ENCODE measurements at places on chromosomes 16 and 17.

DNA sequence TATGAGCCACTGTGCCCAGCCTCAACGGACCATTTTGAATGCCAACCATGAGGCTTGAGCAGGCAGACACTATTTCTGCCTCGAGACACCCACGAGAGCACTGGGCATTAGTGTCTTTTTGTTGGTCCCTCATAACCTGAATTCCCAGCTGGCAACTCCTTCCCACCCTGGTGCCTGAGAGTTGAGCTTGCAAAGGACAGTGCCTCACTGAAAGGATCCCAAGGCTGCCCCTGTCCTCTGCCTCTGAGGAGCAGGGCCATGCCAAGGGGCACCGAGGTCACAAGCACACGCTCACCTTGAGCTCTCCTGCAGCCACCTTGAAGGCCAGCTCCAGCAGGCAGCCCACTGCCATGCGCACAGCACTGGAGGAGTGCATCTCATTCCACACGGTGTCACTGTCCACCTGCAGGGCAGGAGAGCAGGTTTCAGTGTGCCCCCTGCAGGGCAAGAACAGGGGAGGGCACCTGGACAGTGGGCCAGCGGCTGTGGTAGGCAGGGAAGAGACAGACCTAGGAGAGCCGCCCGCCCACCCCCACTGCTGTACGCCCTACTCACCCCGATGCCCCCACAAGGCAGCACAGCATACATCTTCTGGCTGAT lies 12.8 kb downstream of the G6PC3 start:
- DNase-seq, result no peak

GRCh38 chr17:74568106-74568873 lies 981 bp upstream of the CD300H start:
- DNase-seq, result no peak

GRCh38 chr17:43734376-43734775 lies 24.2 kb downstream of the SOST start:
- no peak for DNase-seq

- DNase-seq, result no peak
Measured at GRCh38 chr17:79047923-79048825, 24.2 kb downstream of the C1QTNF1 start.

DNA sequence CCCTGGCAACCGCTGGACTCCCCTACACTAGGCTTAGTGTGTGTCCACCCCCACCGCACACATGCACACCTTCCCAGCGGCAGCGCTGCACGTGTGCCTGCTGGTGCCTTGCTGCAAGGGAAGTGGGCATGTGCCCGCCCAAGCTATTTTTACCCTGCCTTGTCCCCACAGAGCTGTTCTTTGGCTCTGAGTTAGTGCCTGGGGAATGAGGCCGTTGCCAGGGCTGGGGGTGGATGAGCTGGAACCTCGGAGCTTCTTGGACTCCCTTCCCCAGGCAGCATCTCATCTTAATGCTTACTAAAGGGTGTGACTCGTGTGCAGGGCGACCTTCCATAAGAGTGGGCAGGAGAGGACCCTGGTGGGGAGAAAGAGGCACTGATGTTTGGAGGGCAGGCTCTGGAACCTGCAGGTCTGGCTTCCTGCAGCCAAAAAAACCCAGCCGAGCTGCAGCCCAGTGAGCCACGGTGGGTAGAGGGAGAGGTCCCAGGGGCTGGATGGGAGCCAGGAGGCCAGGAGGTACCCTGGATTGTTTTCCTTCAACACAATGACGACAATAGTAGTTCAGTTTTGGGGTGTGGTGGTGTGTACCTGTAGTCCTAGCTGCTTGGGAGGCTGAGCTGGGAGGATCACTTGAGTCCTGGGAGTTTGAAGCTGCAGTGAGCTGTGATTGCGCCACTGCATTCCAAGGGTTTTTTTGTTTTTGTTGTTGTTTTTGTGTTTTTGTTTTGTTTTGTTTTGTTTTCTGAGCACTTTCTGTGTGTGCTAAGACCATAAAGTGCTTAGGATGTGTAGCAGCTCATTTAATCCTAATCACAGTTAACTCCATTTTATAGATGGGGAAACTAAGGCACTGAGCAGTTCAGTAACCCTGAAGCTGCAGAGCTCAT lies 119.1 kb downstream of the RAB11FIP4 start:
- no peak for DNase-seq

DNA sequence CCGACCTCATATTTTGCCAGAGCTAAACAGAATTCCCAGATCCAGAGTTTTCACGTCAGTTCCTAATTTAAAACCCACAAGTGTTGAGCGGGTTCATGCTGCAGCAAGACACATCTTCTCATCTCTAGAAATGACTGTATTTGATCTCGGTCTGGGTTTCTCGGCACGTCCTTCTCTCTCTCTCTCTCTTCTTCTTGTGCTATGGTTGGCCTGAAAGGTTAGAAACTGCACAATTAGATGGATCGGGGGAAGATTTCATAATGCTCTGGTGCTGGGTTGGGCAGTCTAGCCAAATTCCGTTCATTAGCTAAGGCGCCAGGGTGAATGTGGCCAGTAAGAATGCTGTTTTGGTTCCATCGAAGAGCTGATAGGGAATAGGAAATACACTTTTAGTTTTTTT lies 158.9 kb upstream of the NOG start:
- no peak for DNase-seq

DNA sequence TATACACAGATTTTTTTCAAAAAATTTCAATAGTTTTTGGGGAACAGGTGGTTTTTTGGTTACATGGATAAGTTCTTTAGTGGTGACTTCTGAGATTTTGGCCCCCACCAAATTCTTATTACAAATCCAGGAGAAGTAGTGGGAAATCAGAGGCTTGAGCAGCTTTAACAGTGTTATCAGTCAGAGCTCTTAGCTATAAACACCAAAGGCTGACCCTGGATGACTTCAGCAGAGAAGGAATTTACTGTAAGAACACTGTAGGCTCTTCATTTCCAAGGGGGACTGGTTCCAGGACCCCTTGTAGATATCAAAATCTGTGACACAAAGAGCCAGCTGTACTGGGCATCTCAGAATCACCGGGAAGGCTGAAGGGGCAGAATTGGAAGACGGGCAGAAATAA lies 17.8 kb downstream of the MPHOSPH6 start:
- no peak for DNase-seq

DNA sequence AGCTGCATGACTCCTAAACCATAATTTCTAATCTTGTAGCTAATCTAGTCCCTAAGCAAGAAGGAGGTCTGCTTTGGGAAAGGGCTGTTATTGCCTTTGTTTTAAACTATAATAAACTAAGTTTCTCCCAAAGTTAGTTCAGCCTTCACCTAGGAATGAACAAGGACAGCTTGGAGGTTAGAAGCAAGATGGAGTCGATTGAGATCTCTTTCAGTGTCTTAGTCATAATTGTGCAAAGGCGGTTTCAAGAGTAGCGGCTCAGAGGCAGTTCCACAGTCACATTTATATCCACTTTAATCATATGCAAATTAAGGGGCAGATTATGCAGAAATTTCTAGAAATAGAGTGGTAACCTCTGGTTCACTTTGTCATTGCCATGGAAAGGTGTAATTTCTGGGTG lies 17.4 kb downstream of the DRC7 start:
- no peak for DNase-seq

- no peak for DNase-seq
Measured at GRCh38 chr16:11796227-11797165, 562 bp downstream of the ZC3H7A start.

GRCh38 chr16:79069633-79070032 lies 530.9 kb downstream of the MAF start:
- DNase-seq, result no peak

DNA sequence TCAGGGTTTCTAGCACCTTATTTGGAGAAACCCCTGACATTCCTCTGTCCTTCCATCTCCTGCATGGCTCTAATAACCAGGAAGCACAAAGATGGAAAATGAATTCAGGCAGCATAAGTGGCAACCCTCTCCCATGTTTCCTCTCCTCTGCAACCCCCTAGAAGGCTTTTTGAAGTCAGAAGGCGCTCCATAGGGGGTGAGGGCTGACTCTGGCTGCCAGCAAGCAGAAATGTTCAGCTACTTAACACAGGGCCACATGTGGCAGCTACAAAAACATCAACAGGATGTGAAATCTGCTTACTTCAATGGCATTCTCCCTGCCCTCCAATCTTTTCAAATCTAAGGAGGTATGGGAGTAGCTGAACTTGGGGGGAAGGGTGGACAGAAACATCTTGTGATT lies 55.2 kb upstream of the IRX5 start:
- no peak for DNase-seq

DNA sequence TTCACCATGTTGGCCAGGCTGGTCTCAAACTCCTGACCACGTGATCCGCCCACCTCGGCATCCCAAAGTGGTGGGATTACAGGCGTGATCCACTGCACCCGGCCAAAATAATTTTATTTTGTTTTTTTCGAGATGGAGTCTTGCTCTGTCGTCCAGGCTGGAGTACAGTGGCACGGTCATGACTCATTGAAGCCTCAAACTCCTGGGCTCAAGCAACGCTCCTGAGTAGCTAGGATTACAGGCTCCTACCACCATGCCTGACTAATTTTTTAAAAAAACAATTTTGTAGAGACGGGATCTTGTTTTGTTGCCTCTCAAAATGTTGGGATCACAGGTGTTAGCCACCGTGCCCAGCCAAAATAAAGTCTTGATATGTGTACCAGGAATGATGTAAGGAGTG lies 2.4 kb upstream of the TTLL6 start:
- DNase-seq, result no peak

DNA sequence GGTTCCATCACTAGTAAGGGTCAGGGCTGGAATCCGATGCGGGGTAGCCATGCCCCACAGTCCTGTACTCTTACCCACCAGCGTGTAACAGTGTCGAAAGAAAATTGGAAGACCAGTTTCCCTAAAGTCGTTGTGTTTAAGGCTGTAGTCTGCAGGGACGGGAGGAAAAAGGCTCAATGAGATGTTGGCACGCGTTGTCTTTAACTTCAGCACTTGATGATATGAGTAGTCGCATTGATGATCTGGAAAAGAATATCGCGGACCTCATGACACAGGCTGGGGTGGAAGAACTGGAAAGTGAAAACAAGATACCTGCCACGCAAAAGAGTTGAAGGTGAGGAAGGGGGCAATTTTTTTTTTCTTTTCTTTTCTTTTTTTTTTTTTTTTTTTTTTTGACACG lies 1.3 kb downstream of the HSBP1 start:
- DNase-seq, result no peak

- DNase-seq, result no peak
Measured at GRCh38 chr17:74126959-74127358, 76.5 kb upstream of the RPL38 start.

DNA sequence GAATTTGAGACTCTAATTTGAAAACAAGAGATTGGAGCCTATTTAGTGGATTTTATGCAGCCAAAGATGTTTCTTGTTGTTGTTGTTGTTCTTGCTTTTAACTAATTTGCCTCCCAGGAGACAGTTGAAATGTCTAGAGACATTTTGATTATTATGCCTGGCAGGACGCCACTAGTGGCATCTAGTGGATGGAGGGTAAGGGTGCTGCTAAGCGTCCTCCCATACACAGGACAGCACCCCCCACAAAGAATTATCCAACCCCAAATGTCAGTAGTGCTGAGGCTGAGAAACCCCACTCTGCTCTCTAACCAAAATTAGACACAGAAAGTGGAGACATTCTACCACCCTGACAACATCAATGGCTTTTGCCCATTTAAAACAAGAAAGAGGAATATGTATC lies 15.4 kb upstream of the HSBP1 start:
- no peak for DNase-seq

- no peak for DNase-seq
Measured at GRCh38 chr16:66605177-66605978, 874 bp downstream of the CMTM3 start.

- no peak for DNase-seq
Measured at GRCh38 chr17:34623856-34624766, 44.7 kb downstream of the TMEM132E start.

GRCh38 chr16:2033057-2033908 lies 6.6 kb downstream of the NHERF2 start:
- DNase-seq, result no peak

GRCh38 chr16:81273223-81273950 lies 34.9 kb downstream of the BCO1 start:
- DNase-seq, result no peak

DNA sequence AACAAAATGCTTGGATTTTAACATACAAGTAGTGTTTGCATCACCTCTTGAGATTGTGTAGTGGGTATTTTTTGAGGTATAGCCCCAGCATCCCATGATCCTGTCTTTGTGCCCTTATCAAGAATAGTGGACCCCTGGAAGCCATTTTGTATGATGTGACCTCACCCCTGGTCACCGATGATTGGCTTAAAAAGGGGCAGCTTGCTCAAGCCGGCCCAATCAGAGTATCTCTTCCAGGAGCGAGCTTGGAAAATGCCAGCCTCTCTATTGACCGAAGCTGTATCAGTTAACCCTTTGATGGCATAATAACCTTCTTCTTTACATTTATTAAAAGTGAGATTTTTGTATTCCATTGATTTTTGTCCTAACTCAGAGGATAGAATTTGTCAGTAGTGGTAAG lies 55.5 kb upstream of the FAM20A start:
- no peak for DNase-seq

- DNase-seq, result no peak
Measured at GRCh38 chr16:68629351-68629910, 15.7 kb upstream of the CDH3 start.

DNA sequence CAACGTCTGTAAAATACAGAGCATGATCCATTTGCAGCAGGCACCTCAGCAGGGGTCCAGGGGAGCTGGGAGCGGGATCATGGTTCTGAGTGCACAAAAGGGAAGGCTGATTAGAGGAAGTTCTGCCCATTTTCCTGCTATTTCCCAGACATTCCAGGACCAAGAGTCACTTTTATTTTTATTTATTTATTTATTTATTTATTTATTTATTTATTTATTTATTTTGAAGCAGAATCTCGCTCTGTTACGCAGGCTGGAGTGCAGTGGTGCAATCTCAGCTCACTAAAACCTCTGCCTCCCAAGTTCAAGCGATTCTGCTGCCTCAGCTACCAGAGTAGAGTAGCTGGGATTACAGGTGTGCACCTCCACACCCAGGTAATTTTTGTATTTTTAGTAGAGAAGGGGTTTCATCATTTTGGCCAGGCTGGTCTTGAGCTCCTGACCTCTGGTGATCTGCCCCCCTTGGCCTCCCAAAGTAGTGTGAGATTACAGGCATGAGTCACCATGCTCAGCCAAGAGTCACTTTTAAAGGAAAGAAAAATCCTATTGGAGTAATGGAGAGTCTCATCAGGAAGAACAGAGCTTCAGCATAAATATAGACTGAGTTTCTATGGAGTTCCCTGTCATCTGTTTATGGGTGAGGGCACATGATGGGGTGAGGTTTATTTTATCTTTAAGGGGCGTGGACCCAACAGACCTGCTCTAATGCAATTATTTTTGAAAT lies 355.2 kb downstream of the HAPSTR1 start:
- no peak for DNase-seq

DNA sequence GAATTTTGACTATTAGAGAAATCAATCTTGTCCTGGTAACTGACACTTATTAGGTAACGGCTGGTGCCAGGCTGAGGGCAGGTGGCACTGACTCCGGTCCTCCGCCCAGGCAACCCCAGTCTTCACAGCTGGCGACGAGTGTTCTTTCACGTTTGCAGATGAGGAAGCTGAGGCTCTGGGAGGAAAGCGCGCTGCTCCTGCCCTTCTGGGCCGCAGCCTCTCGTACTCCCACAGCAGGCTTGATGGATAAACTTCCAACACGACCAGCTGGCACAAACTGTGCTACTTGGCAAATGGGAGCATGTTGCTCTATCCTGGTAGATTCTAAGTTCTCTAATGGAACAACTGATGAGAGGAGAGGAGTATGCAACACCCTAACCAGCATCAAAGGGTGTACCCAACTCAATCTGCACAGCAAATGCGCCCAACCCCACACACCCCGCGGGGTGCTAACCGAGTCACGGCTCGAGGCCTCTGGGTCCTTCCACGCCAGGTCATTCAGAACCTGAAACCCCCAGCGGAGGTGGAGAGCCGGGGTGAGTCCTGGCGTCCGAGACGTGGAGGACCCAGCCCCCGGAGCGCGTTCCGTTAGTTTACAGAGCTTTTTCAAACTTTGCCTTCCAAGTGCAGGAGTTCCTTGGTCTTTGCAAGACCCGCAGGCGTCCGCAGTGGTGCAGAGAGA lies 477 bp upstream of the SLC47A1 start:
- DNase-seq, result no peak

All from activated naive CD4-positive, alpha-beta T cell (primary cell).